Central memory CD4-positive, alpha-beta T cell (primary cell): ENCODE measurements at places on chromosomes 5 and 9.

DNA sequence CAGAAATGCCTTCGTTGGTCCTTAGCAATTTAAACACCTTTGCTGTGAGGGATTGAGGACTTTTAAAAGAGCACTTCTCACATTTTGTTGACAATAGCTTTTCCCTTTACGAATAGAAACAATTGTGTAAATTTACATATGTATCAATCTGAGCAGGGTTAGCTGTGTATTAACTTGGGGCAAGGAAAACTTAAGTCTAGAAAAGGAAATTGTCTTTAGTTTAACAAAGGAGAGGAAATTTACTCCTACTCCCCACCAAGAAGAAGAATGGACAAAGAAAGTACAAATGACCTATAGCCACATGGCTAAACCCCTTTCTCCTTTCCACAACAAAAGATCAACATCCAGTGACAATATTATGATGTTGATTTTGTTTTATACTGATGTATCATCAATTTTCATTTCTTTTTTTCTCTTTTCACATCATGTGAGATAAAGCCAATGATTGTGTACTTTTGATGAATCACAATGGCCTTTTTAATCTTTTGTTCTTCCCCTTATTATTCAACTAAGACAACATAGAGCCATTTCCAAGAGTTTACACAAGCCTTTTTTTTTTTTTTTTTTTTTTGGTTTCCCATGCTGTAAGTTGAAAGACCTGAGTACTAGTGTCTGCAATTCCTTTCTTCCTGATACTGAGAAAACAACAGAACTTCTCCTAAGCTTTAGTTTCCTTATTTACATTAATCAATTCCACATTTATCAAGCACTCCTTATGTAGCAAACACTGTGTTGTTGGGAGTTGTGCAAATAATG, 19.0 kb downstream of the FOXB2 start:
- DNase-seq: no peak

DNA sequence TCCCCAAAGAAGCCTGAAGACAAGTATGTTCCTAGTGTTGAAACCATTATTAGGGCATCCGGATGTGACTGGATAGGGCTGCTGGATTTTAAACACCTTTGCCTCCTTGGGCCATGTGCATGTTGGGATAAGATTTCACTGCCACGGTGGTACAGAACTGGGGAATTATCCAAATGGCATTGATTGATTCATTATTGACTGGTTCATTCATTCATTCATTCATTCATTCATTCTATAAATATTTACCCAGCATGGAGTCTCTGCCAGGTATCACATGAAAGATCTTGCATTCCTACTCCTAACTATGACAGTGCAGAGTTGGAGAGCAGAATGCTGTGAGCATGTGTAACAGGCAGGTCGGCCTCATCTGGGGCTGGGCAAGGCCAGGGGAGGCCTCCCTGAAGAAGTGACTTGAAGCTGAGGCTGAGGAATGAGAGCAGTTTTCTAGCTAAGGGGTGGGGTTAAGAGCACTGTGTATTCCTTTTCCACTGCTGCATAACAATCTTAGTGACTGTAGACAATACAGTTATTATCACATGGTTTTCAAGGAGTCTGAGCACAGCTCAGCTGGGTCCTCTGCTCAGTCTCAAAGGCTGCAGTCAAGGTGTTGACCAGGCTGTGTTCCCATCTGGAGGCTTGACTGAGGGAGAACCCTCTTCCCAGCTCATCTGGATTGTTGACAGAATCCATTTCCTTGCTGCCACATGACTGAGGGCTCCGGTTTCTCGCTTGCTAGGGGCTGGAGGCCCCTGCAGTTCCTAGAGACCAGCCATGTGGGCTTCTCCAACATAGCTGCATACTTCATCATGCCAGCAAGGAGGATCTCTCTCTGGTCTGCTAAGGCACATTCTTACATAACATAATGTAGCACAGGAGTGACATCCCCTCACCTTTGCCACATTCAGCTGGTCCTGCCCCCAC, 35.7 kb downstream of the AK8 start:
- no peak for DNase-seq

DNA sequence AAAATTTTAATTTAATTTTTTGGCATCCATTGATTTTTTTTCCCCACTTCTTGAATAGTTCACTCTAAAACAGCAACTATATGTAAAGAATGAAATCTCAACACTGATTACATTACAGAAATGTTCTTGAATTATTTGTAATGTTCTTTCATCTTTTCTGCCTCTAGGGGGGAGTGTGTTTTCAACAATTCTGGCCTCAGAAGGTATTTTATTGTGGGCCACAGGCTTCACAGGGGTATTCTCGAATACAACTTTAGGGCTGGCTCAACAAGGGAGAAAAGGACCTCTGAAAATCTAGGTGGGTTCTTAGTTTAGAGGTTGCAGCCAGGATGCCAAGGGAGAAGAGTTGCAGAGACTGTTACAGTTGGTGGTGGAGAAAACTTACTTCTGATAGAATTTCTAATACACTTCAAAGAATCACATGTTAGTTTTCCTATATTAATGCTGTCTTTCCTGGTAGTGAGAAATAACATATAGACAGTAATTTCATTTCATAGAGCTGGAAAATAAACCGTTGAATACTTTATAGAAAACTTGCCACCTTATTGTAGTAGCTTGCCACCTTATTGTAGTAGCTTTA, 3.6 kb upstream of the NPR3 start:
- DNase-seq: no peak

DNA sequence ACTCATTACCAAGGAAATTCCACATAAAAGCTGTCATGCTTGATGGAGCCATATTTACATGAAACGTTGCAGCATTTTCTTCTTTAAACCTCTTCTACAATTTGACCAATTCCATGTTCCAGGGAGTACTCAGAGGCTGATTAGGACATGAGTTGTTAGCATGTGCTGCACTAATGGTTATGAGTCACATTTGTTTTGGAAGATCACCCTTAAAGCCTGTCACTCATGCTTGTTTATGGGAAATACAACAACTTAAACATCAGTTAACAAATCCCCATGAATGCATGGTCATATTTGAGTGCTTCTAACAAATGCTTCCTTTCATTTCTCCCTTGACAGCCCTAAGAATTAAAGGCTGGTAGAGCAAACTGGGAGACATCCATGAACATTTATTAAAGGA, 156.1 kb downstream of the GHR start:
- no peak for DNase-seq

GRCh38 chr5:97019435-97020117, 83.7 kb downstream of the LNPEP start:
- DNase-seq: no peak

DNA sequence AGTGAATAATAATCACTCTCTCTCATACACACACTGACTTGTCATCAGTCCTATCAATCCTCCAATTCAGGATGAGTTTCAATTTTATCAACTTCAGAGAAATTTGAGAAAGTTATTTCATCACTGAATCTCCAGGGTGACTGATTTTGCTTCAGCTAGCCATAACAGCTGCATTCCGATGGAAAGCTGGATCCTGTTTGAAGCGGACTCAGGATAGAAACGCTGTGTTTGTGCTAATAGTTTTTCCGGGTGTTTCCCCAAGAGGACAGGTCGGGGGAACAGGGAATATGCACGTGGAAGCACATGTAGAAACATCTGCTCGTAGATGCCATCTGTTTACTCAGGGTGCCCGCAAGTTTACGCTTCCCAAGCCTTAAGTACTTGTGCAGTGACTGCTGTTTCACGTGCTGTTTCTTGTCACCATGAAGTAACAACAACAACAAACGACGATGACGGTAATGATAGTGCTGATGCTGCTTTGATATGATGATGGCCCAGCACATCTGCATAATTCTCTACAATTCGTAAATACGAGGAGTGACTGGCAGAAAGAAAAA, 263.7 kb upstream of the DAPK1 start:
- no peak for DNase-seq
